ENCODE measurements at places on chromosomes 12 and 14.

DNA sequence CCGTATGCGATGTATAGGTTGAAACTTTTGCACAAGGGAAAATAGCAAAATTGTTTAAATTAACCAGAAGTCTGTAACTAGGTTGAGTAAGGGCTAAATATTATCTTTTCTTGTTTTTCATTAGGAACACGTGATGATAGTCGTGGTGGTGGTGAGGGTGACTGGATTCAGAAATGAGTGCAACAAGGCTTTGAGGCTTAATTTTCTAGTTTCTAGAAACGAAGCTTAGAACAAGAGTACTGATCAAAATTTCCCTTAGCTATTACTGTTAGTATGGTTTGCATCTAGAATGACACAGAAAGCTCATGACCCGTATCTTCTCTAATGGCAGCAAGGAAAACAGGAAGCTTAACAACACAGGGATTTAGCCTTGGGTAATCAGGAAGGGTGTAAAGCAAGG is 7.0 kb downstream of the SLIRP start:
- DNase-seq = no peak

GRCh38 chr12:109115758-109116610 is at the start of gene ACACB:
Gene ACACB (plus strand): TSS chr12:109116587. CDS start chr12:109139406, 22,819 bp downstream.
- DNase-seq = peak; percentile 45

DNA sequence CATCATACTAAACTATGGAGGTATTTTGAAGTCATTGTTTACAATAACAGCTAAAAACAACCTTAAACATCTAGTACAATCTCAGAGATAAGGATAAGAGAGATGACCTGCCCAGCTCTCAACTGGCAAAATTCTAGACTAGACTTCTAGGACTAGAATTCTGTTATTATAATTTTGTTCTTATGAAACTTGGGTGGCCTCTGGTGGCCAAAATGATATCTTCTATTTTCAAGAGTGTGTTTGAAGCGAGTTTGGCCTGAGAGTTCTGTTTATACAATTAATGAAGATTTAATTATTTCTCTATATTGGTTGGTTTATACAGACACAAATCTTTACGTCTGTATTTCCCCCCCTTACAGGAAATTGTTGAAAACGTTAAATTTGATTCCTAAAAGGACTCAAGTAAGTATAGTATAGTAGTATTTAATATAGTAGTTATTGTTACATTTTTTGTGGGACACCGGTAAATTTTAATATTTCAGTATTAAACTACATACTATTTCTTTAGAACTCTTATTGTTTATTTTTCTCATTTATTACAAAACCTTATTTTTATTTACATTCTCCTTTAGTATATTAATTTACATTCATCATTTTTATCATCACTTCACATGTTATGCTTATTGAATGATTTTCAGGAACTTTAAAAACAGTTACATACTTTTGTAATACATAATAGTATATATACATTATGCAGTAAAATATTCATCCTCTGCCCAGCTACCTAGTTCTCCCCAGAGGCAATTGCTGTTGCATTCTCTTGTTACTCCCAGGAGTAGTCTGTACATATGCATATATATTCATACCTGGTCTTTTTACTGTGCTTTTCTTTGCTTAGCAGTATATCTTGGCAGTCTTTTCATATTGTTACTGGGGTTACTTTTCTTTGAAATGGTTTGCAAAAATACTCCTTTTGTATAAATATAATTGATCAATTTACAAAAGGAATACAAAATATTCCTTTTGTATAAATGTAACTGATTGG is 6.6 kb downstream of the PPHLN1 start:
- DNase-seq = peak; percentile 20

GRCh38 chr12:130164216-130164542 is 1.9 kb downstream of the FZD10 start:
- DNase-seq = no peak

DNA sequence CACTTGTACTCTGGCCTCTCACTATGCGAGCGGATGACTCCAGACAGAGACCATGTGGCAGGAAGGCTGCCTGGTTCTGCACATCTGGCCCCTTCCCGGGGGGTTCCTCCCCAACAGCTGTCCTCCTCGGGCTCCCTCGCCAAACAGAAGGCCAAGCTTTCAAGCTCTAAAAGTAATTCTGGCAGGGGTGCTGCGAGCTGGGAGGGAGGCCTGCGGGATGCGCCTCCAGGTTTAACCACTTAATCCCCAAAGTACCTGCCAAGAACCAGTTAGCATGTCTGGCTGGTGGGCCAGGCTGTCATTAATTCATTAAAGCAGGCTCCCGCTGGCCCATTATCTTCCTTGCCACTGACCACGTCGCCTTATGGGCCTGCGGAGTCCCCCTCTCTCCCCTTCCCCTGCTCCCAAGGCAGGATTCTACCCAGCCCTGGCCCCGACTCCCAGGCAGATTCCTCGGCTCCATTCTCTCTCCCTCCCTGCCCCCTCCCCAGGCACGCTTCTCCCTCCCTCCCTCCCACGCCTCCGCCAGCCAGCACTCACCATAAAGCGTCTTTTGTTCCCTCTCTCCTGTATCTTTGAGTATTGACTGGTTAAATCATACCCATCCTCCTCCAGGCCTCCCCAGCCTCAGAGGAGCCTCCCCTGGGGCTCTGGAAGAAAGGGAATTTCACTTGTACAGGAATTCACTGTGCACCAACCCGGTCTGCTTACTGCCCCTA is 4.9 kb downstream of the HRK start:
- DNase-seq = no peak

GRCh38 chr14:53509276-53510244 is 356.4 kb upstream of the DDHD1 start:
- no peak for DNase-seq

- no peak for DNase-seq
These were observed 13.2 kb downstream of the PXN start for GRCh38 chr12:120252071-120252906.

GRCh38 chr14:40576880-40577478 is 1029.7 kb upstream of the LRFN5 start:
- DNase-seq = no peak

- DNase-seq = no peak
These were observed 2.2 kb downstream of the SPRYD3 start for GRCh38 chr12:53077030-53077429.

DNA sequence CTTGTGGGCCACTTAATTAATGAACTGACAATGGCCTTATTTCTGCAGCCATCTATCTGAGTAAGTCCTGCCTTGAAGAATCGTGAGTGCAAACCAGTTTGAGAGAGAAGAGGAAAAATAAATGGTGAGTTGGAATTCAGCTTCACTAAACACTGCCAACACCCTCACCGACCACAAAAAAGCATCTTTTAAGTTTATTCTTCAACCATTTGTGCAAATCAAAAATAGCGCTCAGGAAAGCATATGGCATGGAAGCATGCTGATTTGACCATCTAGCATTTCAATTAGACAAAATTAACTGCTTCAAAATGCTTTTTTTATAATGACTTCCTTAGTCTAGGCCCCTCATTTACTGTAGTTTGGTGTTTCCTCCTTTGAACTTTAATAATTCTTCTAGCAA is 294.0 kb downstream of the PPFIA2 start:
- no peak for DNase-seq

DNA sequence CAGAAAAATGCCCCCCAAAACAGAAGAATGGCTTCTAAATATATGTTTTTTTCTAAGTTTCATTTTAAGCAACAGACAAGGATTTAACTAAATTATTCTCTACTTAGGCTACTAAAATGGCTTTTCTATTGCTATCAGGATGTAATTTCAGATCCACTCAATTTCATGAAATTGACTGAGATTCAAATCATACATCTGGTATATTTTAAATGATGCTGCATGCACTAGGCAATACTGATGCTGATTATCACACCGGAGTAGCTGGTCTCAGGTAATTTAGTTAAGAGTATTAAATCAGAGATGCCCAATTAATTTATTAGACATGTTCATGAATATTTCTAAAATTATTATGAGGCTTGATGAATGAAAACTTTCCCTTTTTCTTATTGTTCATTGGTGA is 151.7 kb downstream of the APAF1 start:
- no peak for DNase-seq

DNA sequence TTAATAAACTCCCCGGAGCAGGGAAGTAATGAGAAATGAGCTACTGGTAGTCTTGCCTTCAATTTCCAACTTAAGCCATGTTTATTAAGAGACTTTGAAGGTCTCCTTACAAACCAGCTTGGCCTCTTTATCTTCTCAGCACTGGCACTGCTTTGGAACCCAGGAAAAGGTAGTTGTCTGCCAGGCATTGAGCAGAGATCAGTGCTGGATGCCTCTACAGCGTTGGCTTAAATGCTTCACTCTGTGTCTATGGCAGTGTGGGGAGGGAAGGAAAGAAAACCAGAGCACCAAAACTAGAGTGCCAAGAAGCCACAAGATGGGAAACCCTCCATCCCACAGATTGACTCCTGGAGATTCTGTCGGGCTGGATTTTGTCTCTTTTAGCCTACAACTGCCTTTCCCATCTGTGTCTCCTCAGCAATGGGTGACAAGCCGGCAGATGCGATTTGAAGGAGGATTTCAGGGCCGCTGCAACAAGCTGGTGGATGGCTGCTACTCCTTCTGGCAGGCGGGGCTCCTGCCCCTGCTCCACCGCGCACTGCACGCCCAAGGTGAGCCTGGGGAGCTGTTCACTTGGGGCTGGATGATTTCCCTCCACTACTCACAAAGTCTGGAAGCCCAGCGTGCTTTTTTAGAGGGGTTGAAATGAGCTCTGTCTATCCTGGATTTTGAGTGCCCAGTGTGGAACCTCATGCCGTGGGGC is 57.3 kb downstream of the FNTB start:
- DNase-seq = no peak

DNA sequence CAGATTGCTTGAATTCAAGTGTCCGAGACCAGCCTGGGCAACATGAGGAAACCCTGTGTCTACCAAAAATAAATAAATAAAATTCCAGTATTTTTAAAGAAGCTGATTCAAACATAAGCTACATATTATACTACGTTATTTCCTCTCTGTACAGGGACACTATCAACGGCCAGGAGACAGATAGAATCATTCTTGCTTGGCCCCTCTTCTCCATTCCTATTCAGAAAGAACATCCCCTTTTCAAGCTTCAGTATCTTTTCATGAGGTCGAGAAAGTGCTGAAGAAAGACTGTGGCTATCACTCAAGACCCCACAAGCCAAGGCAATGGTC is 314 bp upstream of the DHRS7 start:
- DNase-seq = no peak

GRCh38 chr12:120428597-120429229 is 9.2 kb upstream of the COX6A1 start:
- DNase-seq = no peak

DNA sequence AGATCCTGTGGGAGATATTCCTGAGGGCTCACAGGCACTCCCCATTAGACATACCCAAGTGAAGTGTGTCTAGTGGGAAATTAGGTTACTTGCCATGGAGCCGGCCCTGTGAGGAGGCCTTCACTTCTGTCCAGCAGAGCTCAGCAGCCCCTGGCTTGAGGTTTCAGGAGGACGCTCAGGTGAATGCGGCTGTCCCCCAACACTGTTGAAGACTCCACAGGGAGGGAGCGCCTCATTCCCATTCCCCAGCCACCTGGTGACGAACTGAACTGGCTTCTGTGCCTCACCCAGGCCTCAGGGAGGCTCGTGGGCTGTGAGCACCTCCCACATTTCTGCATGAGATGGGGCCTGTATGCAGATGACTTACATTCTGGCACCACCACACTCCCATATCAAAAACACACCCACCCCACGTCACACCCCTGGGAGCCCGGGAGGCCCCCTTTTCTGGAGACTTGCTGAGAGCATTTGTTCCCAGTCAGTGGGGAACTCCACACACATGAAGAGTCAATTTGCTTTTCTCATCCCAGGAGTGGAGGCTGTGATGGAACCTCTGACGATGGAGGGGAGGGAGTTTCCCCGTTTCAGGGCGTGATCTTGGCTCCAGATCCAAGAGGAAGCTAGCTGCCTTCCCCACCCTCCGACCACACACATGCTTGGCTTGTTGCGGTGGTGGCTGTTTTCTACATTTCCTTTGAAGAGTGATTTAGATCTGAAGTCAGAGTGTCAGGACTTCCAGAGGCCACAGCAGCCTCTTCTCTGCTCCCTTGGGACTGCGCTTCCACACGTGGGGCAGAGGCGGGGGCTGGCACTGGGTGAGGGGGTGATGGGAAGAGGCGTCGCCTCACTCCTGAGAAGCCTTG is 120.7 kb downstream of the ADGRD1 start:
- DNase-seq = no peak

DNA sequence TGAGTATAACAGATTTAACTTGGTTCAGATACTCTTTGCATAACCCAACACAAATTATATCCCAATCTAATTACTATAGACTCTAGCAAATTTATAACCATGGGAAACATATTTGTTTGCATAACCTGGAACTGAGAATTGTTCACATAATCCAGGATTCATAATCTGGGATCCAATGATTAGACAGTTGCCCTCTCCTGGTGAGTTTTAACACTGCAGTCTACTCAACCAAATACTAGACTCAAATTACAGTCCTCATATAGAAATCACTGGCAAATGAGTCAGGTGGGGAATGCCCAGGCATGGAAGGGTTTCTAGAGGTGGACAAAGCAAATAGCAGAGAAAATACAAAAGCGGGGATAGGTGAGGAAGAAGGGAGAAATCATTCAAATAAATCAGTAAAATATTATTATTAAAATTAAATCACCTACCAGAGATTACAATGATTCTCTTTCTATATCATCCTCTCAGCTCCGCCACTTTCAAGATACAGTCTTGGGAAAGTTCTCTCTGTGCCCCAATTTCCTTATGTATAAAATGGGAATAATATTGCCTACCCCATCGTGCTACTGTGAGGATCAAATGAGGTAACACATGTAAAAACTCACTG is 9.4 kb downstream of the GCH1 start:
- peak; percentile 26 for DNase-seq

GRCh38 chr14:35534873-35535482 is 1.0 kb downstream of the INSM2 start:
- peak; percentile 47 for DNase-seq

- DNase-seq = peak; percentile 71
These were observed 40.5 kb downstream of the SLC2A14 start for GRCh38 chr12:7832059-7832696.

GRCh38 chr12:68317047-68317667 is 15.0 kb downstream of the MDM1 start:
- DNase-seq = no peak

DNA sequence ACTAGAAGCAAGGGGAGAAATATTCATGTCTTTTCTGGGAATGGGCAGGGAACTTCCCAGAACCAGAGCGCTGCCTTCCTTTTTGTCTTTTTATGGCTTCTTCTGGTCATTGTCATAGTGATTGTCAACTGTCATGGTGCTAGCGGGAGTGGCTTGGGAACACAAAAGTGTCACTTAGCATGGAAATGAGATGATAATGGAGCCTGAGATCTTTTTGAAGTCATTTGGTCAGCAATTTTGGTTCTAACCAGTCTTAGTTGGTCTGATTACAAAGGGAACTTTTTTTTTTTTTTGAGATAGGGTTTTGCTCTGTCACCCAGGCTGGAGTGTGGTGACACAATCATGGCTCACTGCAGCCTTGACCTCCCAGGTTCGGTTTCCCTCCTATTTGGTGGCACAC is 62.7 kb upstream of the RPH3A start:
- DNase-seq = no peak

- DNase-seq = no peak
These were observed 62.3 kb downstream of the BEGAIN start for GRCh38 chr14:100524933-100525243.

GRCh38 chr14:70898111-70898745 is 9.0 kb upstream of the PCNX1 start:
- no peak for DNase-seq

- DNase-seq = no peak
These were observed 9.8 kb downstream of the FAM222A start for GRCh38 chr12:109723311-109723881.

- no peak for DNase-seq
These were observed 17.2 kb upstream of the OAS2 start for GRCh38 chr12:112961074-112961473.

- no peak for DNase-seq
These were observed 7.5 kb downstream of the NID2 start for GRCh38 chr14:52061390-52061789.

- DNase-seq = no peak
These were observed 19.9 kb downstream of the HRK start for GRCh38 chr12:116861320-116861719.
